A549 treated with Hydrocortisone at 1 μM for 4 hours (cell line): ENCODE measurements at places on chromosomes 4 and X. TPM values are rescaled to one million over a fixed set of nuclear protein-coding genes. Genes with fewer than 3 reads are reported as not detected.

The CT83 gene
- total RNA-seq: not detected in 5 replicates

The ARAP2 gene
- 0.36 to 0.77 TPM (median 0.41 TPM) in 5 replicates for total RNA-seq

The KLKB1 gene
- total RNA-seq: 0.06 TPM in 1 of 5 replicates, not detected in the others

The NR0B1 gene
- total RNA-seq: 16.5 to 33.7 TPM (median 21.7 TPM) in 5 replicates

The GRID2 gene
- not detected in 5 replicates for total RNA-seq

The NAP1L2 gene
- 0.76 to 1.3 TPM (median 1.0 TPM) in 5 replicates for total RNA-seq

The PCYT1B gene
- 0.06 TPM in 1 of 5 replicates, not detected in the others for total RNA-seq

The ERAS gene
- total RNA-seq: 0.07 to 0.10 TPM in 2 of 5 replicates, not detected in the others

The FAM114A1 gene
- total RNA-seq: 20.9 to 57.2 TPM (median 30.8 TPM) in 5 replicates

The GATA1 gene
- not detected in 5 replicates for total RNA-seq

The FGF2 gene
- total RNA-seq: 33.6 to 51.5 TPM (median 48.4 TPM) in 5 replicates

The HELT gene
- total RNA-seq: not detected in 5 replicates

The GAGE13 gene
- not detected in 5 replicates for total RNA-seq

The DKK2 gene
- total RNA-seq: not detected in 5 replicates
